Fibroblast of skin of back (primary cell): ENCODE measurements at places on chromosomes 11 and 22.

DNA sequence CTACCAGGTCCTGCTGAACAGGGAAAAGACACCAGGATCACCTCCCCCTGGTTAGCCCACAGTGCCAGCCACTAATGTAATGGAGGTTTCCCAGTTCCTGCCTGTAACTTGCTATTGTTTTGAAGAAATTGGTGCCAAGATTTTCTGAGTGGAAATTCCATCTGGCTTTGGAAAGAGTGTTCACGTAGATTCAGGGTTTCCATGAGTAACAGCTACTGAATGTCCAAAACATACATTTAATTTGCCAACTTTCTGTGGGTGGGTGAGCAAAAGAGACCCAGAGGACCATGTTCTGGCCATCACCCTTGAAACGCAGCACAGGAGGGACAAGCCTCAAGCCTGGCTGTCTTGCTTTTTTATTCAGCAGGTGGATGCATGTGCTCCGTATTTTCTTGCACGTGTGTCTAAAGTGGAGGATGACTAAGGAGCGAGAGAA is 8.8 kb upstream of the DKK3 start:
- DNase-seq = peak; percentile 87

- no peak for DNase-seq
These were observed 32.3 kb downstream of the AMOTL1 start for GRCh38 chr11:94800414-94800813.

DNA sequence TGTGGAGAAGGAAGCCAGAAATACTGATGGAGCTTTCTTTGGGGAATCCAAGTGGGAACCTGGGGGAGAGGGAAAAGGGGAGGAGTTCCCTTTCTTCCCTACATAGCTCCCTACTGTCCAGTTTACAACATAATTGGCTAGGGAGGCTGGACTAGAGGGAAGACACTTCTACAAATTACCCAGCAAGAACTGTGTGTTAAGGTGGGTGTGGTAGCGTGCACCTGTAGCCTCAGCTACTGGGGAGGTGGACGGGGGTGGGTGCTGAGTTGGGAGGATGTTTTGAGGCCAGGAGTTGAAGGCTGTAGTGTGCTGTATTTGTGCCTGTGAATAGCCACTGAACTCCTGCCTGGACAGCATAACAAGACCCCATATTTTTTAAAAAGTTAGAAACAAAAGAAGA is 74.0 kb downstream of the NAV2 start:
- no peak for DNase-seq

DNA sequence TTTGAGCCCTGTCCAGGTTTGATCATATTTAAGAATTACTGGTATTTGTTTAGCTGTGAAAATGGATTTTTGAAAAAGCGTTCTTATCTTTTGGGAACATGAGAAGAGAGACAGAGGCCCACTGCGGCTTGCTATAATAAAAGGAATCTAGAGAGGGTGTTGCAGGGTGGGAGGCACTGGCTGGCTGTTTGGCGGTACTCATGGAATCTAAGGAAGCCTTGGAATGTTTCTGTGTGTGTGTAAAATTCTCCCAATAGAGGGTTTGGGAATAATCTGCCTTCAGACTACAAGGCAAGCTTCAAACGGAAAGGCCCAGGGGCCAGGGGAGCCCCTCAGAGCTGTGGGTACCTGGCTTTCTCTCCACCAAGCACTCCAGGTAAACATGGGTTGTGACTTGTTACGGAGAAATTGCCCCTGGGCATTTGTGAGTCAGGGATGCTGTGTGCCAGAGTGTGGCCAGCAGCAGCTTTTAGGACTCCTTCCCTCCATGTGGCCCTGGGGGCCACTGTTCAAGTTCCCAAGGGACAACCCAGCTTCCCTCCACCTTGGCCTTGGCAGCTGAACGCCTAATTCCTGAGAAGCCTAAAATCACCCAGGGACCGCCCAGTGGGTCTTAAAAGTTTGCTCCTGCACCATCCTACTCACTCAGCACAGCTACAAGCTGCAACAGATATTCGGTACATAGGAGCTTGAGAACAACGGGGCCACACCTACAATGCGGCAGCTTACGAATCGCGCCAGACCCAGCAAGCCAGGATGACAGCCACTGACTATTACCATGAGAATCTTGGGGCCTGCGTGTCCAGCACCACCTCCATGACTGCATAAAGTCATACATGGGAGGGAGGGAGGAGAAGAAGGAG is 14.1 kb upstream of the SYT8 start:
- DNase-seq = peak; percentile 82
